ENCODE measurements at places on chromosomes 12 and 14.

GRCh38 chr14:55085060-55085660 is 33.7 kb downstream of the MAPK1IP1L start:
- DNase-seq, result no peak

- no peak for DNase-seq
These were observed 49.9 kb downstream of the PTHLH start for GRCh38 chr12:27922531-27923139.

- no peak for DNase-seq
These were observed 1613.4 kb upstream of the SEL1L start for GRCh38 chr14:83147006-83147405.

GRCh38 chr12:57891542-57892228 is 45.2 kb upstream of the CTDSP2 start:
- no peak for DNase-seq

GRCh38 chr14:87626266-87626665 is 366.7 kb downstream of the GALC start:
- DNase-seq, result no peak

GRCh38 chr12:6961278-6961694 is 9.2 kb downstream of the PHB2 start:
- no peak for DNase-seq

DNA sequence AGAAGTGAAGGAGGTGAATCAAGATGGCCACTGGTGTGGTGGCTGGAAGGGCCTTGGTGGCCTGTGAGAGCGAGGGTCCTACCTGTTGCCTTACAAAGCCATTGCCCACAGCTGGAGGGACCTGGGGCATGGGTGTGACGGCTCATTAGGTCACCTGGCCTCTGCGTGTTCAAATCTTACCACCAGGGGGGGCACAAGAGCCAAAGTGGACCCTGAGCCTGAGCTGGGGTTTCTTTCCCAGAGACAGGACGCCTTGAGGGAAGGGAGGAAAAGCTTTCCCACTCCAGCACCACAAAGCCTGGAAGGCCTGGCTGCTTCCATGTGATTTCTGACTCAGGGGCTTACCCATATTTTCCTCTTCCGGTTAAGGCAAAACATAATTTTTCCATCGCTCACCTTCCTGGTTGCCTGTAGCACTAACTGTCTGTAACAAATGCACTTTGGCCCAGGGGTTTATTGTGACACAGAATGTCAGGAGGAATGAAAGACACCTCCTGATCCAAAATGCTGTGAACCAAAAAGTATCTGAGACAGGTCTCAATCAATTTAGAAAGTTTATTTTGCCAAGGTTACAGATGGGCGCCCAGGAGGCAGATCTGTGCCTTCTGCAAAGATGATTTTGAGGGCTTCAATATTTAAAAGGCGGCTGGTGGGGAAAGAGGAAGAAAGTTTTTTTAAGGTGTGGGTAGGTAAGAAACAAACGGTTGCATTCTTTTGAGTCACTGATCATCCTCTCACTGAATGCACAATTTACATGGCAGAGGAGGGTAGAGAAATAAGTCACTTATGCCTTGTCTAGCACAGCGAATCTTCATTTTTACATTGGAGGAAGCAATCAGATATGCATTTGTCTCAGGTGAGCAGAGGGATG is 4.3 kb upstream of the CD9 start:
- DNase-seq, result peak; percentile 88

DNA sequence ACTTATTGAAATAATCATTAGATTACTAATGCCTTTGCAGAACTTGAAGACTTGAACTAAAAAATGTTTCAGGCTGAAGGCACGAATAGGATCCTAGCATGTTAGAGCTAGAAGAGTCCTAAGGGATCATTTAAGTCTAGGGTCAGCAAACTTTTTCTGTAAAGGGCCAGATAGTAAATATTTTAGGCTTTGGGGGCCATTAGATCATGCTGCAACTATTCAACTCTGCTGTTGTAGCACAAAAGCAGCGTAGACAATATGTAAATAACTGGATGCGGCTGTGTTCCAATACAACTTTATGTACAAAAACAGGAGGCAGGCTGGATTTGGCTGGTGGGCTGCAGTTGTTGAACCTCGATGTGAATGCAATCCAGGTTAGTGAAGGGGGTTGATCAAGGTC is 221.7 kb downstream of the ATP23 start:
- DNase-seq, result no peak

DNA sequence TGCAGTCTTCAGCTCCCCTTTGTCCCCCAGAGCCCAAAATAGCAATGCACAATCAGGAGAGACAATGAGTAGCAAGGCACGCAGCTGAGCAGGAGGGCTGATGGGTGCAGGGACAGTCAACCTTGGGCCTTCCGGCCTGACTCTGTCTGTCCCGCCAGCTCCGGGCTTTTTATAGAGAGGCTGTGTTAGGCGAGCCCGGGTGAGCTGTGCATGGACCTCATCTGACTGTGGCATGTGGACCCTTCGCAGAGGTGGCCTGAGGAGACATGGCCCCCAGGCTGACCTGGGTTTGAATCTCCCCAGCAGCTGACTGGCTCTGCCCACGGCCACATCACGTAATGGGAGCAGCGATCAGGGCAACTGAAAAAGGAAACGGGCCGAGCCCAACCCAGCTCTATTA is 177.9 kb downstream of the TSPAN9 start:
- no peak for DNase-seq

- no peak for DNase-seq
These were observed 18.6 kb upstream of the RFLNA start for GRCh38 chr12:124276337-124276736.

DNA sequence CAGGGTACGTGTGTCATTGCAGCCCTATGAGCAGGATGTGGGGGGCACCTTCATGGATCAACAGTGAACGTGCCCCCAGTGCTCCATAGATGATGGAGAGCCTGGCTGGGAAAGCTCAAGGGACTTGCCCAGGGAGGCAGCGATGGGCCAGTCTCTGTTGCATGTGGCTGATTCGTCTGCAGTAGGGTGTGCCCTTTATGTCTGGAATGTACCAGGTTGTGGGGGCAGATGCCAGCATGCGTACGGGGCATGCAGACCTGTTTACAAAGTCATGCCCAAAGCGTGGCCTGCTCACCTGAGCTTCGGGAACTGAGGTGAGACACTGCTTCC is 72.3 kb downstream of the TESC start:
- DNase-seq, result no peak

DNA sequence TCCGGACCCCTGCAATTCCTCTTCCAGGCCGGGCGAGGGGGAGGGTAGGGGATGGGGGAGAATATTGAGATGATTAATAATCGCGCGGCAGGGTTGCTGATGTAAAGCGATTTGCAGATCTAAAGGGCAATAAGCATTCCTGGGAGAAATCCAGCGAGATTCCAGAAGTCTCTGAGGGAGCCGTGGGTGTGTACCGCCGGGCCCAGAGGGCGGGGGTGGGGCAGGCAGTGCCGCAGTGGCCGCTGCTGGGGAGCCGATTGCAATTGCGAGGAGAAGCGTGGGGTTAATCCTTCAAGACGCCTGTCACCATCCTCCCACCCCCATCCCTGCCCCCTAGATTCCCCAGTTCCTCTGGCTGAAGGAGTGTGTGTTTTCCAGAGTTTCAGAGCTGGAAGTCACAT is 16.4 kb downstream of the FOS start:
- no peak for DNase-seq

DNA sequence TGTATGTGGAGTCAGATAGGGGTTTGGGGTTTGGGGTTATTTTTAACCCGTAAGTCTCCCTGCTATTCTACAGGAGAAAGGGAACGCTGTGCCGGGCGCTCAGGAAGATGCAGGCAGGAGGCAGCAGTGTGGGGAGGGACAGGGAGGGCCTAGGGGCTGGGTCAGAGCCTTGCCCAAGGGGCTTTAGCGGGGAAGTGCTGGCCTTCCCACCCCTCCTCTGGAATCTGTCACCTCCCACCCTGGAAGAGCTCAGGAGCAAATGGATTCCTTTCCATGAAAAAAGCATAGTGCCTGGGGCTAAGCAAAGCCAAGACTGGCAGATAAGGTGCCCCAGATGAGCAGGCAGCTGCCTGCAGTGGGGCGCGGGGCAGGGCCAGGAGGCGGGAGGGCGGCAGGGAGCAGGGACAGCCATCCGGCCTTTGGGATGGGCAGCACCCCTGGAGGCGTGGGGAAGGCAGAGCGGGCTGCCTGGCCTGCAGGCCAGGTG is 7.3 kb upstream of the INF2 start:
- no peak for DNase-seq

GRCh38 chr12:106973545-106973944 is 13.4 kb downstream of the MTERF2 start:
- DNase-seq, result no peak
